Stimulated activated CD8-positive, alpha-beta memory T cell treated with anti-CD3 and anti-CD28 coated beads, Interleukin-7, amount 100 ng/mL, for 1 hour (primary cell): ENCODE measurements at places on chromosomes 6 and 20.
A peak's percentile ranks its signal among the peaks of the same experiment; 100 is the strongest.

DNA sequence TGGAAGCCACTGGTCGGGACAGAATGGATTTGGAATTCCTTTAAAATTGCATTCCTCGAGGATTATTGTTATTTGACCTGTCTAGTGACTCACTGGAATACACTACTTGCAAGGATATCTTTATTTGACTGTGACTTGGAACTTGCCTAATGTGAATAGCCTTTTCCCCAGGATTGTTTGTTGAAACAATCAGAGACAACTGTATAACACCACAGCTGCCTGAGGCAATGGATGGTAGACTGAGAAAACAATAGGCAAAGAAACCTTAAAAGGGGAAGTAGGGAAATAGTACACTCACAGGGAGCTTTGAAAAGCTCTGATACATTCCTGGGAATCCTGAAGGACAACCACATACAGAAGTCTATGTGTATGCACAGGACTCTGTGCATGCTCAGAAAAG is 465.3 kb downstream of the BMP2 start:
- no peak for DNase-seq

GRCh38 chr6:140779341-140779740 is 1353.4 kb upstream of the GJE1 start:
- DNase-seq, result no peak

DNA sequence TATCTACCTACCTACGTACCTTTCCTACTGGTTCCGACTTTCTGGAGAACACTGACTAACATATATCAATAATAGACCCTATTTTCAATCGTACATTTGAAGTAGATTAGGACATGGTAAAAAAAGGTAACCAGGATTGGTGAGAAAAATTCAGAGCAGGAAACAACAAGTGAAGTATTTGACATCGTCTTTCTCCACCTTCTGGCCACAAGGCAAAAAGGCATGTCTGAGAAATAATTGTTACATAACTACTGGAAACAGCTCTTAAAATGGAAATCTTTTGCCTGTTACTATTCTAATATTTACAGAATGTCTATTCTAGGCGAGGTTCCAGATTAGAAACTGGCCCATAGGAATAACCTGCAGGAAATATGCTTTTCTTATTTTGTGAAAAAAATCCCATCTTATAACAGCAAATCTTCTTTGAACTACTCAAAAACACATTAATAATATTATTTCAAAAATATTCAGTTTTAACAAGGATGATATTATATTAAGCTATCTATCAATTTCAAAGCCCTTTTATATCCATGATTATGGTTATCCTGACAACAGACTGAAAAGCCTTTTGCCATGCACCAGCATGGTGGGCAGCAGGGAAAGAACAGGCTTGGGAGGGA is 80.8 kb downstream of the RCAN2 start:
- DNase-seq, result no peak

DNA sequence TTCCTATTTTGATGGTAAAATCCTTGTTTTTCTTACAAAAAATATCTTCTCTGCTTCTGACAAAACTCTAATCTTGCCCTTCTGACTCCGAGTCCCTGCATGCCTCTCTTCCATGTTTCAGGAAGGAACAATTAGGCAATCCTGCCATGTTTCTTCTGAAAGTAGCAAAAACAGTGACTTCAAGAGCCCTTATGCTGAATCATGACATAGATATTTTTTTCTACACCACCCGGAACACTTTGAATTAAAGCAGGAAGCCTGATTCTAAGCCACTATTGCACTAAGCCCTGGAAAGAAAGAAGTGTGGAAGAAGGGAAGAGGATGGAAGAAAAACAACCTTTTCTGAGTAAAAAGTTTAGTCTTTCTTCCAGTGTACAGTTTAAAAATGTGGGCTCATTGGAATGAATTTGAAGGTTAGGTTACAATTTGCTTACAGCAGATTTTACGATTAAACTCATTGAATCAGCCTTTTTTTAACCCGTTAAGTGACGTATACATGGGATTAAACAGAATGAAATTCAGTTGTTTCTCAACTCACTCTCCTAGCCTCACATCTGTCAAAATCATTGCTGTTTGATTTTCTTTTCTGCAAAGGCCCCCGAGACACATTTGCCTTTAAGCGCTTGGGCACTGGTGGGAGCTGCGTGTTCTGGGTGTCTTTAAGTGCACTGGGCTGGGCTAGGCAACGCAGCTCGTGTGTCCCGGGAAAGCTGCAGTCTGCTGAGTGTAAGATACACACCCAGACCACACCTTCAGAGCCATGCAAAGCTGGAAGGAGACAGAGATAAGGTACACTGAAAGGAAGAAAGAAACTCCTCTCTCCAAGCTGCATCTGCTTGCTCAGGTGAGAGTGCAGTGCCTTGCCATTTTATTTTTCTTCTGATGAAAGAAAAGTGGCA is 159.4 kb upstream of the CITED2 start:
- no peak for DNase-seq

GRCh38 chr6:133355922-133356321 is 114.8 kb downstream of the EYA4 start:
- DNase-seq, result no peak

DNA sequence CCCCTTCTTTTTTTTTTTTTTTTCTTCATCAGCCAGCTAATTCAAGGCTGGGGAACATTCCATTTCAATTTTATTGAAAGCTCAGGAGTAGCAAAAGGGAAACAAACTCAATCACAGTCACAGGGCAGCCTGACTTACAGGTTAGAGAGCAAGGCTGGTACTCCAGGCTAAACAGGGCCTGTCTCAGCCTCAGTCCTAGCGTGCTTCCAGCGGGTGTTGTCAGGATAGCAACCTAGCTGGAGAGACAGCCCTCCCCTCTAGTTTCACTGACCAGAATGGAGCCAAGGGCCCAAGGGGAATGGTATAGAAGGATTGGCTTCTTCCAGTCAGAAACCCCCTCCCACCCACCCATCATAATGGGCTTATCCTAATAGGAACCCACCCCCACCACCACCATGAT is 132.9 kb downstream of the PXDC1 start:
- no peak for DNase-seq

DNA sequence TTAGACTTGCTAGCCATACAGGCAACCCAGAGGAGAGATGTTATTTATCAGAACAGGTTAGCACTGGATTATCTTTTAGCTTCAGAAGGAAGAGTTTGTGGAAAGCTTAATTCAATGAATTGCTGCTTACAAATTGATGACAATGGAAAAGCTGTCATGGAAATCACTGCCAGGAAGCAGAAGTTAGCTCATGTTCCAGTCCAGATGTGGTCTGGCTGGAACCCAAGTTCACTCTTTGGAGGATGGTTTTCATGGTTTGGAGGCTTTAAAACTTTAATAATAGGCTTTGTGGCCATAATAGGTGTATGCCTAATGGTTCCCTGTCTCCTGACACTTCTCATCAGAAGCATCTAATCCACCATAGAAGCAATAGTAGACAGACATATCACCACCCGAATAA is 699.0 kb downstream of the PHF3 start:
- DNase-seq, result no peak

GRCh38 chr6:24631671-24632070 is 14.3 kb downstream of the KIAA0319 start:
- no peak for DNase-seq

- DNase-seq, result no peak
Observed at GRCh38 chr6:45722876-45723275, 292.8 kb downstream of the CLIC5 start.

- DNase-seq, result no peak
Observed at GRCh38 chr6:47579040-47579439, 101.5 kb downstream of the CD2AP start.

DNA sequence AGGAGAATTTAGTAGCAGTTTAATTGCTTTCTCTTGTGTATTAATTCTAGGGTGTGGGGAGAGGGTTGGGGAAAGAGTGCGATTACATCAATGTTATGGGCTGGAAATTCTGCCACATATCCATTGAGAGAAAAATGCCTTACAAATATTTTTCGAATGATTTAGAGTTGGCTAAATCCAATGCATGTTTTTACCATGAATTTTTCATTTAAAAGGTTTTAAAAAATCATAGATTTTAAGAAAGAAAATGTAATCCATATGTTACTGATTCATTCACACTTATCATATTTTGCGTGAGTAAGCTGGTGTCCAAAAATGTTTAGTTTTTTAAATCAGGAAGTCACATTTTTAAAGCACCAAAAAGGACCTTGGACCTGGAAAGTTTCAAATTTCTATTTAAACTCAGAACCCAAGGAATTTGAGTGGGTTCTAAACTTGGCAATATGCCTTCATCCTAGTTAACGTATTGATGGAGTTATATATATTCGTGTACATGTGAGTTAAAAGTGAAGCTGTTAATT is 627.4 kb upstream of the CITED2 start:
- DNase-seq, result no peak

DNA sequence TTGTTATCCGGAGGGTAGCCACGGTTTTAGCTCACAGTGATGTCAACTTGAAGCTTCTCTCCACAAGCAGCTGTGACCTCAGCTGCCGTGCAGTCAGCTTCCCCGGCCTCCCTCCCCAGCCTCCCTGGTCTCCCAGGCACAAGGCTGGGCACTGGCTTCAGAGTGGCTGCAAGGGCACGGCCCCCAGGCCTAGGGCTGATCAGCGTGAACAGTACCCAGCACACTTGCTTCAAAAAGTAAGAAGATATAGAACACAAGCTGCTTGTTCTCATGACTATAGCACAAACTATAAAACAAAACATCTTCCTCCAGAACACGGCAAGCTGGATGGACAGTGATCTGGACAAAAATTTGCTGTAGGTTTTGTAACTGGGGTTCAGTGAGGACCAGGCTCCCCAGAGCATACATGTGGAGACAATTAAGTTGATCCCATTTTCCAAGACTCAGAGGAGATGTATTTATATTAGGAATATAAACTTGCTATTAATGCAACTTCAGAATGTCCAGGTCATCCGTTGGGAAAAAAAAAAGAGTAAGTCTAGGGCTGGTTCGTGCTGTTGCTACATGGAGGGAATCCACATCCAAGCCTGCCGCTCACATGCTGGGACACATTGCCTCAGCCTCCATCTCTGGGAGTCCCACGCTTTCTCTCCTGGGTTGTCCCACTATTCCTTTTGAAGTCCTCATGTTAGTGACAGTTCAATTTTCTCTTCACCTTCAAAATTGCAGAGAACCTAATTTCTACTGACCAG is 199.4 kb upstream of the THBS2 start:
- DNase-seq, result no peak

DNA sequence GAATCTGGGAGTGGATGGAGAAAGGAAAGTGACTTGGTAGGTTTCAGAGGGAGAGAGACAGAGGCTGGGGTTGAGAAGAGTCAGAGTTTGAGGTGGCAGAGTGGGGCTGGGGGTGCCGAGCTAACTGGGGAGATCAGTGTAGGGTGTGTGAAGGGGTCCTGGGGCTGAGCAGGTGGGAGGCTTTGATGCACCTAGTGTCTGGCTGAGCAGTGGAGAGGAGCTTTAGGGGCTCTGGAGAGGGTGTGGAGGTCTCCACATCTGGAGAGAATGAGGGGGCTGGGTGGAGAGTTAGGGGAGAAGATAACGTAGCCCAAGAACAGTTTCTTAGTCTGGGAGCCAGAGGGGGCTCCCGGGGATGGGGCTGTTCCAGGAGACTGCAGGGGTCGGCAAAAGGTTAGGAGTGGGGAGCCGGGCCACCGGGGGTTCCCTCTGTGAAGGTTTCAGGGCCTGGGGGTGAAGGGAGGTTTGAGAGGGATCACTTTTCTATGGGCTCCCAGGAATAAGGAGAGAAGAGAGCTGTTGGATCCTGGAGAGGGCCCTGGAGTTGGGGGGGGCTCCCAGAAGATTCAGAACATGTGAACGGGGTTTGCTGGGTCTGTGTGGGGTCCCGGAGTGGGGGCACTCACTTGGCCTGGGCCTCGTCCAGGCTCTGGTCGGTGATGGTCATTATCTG is 797 bp downstream of the PBX2 start:
- no peak for DNase-seq

DNA sequence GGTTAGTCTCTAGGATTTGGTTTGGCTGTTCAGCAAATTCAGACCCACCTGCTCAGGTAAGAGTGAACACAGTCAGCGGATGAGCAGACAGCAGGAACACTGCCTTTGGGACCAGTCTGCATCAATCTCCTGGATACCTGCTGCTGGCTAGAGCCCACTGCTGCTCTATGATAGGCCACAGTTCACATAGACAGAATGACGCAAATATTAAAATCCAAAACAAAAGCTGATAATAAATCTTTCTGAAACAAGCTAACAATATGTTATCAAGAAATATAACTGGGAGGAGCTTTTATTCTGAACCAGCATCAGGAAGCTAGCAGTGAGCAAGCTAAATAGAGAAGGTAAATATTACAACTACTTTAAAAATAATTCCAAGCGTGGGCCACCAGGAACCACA is at the start of gene TAAR1:
Gene TAAR1 (minus strand): TSS at position 101 of the 400 bp plus-strand sequence. CDS start 13,179 bp downstream, outside the sequence.
- no peak for DNase-seq

DNA sequence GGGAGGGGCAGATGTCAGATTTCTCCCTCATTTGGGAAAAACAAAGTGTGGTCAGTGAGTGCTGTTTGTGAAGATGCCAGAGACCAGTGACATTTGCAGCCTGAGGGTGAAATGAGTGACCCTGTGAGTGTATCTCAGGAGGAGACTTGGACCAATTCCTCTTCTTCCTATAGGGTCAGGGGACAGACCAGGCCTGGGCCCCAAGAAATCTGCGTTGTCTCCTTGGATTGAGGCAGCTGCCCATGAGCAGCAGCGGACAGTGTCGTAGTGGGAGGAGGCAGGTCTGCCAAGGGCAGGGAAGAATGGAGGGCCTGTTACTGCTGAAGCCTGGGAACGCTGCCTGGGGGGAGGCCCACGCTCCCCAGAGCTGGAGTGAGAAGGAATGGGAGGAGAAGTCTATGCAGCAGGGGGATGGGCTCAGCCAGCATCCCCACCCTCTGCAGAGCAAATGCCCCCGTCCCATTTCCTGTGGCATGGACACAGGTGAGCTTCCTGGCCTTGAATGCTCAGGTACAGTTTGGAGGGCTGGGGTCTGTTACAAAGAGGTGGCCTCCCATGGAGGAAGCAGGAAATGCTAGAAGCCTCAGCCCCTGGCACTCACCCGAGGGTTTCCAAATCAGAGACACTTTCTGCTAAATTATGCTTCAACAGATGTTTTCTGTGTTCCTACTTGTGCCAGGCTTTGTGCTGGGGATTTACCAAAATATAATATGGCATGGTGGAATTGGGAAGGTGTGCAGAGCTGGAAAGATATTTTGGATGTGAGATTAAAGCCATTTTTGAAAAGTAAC is 29.8 kb downstream of the DAAM2 start:
- no peak for DNase-seq

GRCh38 chr6:43668151-43669028 is 19.2 kb downstream of the MRPS18A start:
- DNase-seq, result peak; percentile 14

GRCh38 chr6:141359953-141360352 is 772.8 kb upstream of the GJE1 start:
- no peak for DNase-seq

DNA sequence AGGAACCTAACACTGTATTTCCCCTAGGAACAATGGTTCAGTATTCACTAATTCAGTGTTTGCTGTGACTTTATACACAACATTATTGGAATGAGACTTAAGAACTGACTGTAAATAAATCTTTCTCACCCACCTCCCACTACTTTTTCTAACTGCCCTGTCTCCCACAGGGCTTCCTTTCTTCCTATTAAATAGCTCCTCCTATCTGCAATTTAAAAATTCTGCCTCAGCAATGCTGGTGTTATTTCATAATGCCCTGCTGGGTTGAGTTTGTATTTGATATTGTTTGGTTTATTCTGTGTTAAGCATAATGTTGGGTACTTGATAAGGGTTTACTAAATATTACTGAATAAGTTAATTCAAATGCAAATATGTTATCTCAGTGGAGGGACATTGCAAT is 573.1 kb upstream of the RNF217 start:
- DNase-seq, result no peak

GRCh38 chr6:170162775-170163404 is 128.0 kb downstream of the DLL1 start:
- DNase-seq, result no peak
